ENCODE measurements at places on chromosomes 1 and 21.

DNA sequence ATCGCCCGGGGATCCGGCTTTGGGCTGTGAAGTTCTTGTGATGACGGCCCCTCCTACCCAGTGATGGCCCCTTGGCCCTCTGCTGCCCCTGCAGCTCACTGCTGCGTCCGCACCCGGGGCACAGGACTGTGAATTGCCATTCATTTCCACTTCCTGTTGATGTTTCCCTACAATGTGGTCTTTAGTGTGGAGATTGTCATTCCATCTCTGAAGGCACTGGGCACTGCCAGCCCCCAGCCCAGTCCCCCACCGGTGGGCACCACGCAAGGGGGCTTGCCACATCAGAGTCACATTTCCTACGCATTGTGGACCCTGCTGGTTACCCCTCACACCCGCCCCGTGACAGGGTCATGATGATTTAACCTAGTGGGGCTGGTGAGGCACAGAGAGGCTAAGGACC is 2.5 kb upstream of the MX2 start:
- no peak for DNase-seq

DNA sequence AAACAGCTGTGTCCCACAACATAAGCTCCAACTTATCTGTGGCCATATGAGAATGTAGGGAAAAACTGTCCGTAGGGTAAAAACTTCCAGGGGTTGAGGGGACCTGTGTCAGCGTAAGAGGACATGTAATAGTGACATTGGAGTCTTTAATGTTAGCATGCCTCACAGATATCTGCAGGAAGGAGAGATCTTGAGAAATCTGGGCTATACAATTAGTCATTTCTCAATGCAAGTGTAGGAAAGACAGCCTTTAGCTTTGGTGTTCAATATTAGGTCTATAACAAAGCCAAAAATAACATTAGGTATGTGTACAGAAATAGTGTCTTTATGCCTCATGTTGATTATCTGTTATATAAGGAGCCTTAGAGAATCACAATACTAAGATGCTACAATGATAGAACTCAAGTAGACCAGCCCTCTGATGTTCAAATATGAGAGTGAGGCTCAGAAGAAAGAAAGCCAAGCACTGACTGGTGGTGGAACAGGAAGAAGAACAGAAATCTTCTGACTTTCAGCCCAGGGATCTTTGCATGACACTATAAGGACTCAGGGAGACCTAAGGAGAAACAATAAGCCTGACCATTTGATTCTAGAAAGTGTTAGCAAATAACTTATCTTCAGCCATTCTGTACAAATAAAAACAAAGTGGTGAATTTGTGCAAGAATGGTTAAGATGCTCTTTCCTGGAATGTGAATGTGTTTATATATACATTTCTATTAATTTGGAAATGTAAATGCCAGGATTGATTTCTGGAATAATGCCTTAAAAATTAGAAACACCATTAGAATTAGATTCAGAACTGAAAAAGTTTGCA is 152.6 kb downstream of the ZC3H11B start:
- DNase-seq, result no peak

- no peak for DNase-seq
Observed at GRCh38 chr1:43484367-43484766, 30.6 kb upstream of the HYI start.

DNA sequence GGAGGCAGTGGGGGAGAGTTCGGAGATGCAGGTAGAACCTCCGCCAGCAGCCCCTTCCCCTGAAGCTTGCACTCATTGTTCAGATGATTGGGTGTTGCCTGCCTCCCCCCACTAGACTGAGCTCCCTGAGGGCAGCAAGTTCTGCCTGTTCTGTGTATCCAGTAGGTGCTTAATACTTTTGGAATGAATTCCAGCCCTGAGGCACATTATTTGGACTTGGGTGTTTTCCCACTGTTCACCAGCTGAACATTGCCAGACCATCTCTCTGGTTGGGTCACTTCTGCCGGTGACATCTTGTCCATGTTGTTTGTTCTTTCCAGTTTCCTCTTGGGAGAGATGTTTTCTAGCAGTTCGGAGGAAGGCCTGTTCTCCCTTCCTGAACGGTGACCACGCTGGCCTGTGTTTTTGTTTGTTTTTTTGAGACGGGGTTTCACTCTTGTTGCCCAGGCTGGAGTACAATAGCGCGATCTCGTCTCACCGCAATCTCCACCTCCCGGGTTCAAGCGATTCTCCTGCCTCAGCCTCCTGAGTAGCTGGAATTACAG is 48.7 kb downstream of the SPSB1 start:
- no peak for DNase-seq
